Fibroblast of skin of scalp (primary cell): ENCODE measurements at places on chromosomes 6 and 20.

GRCh38 chr6:20364327-20364726 lies 37.4 kb upstream of the E2F3 start:
- no peak for DNase-seq

- DNase-seq = peak; percentile 20
These were observed 100.7 kb downstream of the NOL4L start for GRCh38 chr20:32484225-32484957.

GRCh38 chr6:71420693-71421328 lies 132.2 kb downstream of the OGFRL1 start:
- DNase-seq = peak; percentile 94

DNA sequence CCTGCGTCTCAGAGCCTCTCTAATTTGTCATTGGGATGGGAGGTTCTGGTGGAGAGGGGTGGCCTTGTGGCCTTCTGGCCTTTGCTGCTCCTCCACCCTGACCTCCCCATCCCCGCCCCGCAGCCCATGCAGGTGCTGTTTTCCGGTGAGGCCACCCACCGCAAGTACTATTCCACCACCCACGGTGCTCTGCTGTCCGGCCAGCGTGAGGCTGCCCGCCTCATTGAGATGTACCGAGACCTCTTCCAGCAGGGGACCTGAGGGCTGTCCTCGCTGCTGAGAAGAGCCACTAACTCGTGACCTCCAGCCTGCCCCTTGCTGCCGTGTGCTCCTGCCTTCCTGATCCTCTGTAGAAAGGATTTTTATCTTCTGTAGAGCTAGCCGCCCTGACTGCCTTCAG lies 171.8 kb upstream of the RNF24 start:
- DNase-seq = no peak

- DNase-seq = no peak
These were observed 18.9 kb upstream of the CCM2L start for GRCh38 chr20:31991339-31991705.
